ENCODE measurements at places on chromosomes 7 and 10.
A peak's percentile ranks its signal among the peaks of the same experiment; 100 is the strongest.

- no peak for DNase-seq
Observed at GRCh38 chr10:91539930-91540329, 92.9 kb downstream of the PPP1R3C start.

GRCh38 chr10:19826712-19827111 lies 10.5 kb downstream of the PLXDC2 start:
- no peak for DNase-seq

DNA sequence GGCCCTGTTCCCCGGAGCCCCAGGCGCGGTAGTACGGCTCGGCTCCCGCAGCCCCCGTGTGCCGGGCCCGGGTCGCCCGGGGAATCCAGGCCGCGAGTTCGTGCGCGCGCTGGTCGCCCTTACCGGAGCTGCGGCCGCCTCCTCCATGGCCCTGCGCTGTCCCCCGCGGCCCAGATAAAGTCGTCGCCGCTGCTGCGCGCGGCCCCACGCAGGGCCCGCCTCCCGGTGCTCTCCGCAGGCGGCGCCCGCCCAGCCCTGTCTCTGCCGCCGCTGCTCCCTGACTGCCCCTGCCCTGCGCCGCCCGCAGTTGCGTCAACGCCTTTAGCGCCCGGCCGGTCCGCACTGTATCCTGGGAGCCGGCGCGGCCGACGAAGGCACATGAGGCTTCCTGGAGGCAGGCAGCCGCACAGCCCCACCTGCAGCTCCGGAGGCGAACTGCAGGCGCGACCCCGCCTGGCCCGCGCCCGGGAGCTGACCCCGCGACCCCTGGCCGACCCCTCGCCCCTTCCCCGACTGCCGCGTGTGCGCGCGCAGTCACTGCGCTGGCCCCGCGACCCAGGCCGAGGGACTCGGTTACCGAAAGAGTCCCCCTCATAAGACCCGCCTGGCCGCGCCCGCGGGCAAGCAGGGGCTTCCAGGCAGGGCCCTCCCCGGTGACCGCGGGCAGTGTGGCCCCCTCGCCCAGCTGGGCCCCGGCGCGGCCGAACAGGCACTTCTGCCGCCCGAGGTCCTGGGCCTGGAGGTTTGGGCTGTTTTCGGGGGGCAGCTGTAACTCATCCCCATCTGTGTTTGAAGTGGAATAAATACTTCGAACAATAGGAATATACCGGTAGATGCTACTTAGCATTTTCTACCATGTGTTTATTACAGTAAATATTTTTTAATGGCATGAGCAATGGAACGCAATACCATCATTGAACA lies 127.1 kb upstream of the ZNF746 start:
- DNase-seq = peak; percentile 94

- no peak for DNase-seq
Observed at GRCh38 chr7:135768467-135768866, 19.9 kb upstream of the FAM180A start.

- DNase-seq = no peak
Observed at GRCh38 chr7:53315981-53316380, 280.5 kb downstream of the POM121L12 start.

- no peak for DNase-seq
Observed at GRCh38 chr7:34839645-34840044, 181.6 kb downstream of the NPSR1 start.

DNA sequence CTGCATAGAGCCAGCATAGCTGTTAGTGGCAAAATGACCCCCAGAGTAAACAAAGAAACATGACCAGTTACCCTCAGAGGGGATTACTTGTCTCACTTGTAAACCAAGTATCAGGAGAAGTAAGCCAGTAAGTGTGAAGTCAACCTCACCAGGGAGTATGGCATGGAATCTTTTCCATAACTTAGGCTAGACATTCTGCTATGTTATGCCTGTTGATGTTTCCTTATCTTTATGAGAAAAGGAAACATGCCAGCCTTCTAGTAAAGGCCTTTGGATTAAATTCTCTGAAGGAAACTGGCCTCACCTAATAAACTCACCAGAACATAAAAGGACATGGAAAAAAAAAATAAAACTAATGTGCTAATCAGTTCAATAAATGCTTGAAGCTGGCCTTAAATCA lies 87.7 kb downstream of the SEM1 start:
- no peak for DNase-seq

DNA sequence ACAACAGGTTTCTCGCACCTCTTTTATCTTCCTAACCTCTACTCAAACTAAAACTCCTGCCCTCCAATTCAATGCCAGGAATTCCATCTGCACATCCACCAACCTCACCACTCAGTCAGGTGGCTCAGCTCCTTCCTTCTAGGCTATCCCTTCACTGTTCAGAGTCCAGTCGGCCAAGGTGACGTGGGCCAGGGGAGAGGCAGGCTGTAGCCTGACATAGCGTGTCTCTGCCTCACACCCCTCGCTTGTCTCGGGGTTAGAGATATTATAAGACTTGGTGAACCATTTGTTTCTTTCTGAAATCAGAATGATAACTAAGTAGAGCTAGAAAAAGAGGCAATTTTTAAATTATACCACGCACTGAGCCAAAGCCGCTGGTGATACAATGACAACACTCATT lies 31.1 kb downstream of the HIPK2 start:
- no peak for DNase-seq

- DNase-seq = no peak
Observed at GRCh38 chr7:100141555-100141949, 7.2 kb upstream of the LAMTOR4 start.

DNA sequence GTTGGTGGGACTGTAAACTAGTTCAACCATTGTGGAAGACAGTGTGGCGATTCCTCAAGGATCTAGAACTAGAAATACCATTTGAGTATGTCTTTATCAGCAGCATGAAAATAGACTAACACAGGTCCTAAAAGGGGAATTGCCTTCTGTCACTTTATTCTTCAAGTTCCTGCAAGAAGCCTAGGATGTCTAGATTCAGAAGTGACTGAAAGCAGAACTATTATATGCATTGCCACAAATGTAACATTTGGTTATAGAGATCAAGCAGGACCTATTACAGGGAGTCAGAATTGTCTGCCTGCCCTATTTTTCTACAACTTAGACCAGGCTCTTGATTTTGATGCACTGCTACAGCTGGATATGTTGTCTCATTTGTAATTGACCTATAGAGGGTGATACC lies 364.7 kb downstream of the SORCS1 start:
- DNase-seq = no peak

DNA sequence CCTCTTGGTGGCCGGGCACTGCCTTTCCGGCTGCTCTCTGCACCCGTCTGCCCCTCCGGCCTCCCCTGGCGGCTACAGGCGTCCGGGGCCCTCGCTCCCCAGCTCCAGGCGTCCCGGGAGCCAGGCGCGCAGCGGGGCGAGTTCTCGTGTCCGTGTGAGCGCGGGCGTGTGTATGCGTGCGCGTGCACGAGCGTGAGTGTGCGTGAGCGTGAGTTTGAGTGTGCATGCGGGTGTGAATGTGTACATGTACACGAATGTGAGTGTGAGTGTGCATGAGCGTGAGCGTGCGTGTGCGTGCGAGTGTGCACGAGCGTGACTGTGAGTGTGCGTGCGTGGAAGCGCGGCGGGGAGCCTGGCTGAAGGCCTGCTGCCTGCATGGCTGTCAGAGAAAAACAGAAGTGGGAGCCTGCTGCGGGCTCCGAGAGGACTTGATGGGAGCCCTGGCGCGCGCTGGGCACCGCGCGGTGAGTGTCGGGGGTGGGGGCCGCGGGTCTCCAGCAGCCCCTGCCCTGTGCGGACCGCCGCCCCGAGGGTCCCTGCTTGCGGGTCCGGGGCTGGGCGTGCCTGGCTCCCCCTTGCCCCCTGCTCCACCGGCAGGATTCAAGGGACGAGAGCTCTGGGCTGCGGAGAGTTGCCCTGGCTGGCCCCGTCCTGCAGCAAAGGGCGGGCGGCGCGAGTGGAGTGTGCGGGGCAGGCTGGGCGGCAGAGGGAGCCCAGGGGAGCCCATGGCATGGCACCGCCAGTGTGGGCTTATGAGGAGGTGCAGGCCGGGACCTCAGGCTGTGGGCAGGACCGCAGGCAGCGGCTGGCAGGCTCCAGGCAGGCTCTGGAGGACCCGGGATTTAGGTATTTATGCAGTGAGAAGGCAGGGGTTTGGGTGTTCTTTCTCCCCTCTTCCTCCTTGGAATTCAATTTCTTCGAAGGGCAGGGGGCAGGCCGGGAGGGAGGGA lies 75.8 kb upstream of the EN2 start:
- DNase-seq = no peak

GRCh38 chr10:99689461-99689860 lies 30.2 kb downstream of the ENTPD7 start:
- no peak for DNase-seq

GRCh38 chr10:58464956-58465355 lies 47.7 kb upstream of the BICC1 start:
- no peak for DNase-seq

GRCh38 chr7:88202278-88202677 lies 17.6 kb downstream of the SRI start:
- no peak for DNase-seq

DNA sequence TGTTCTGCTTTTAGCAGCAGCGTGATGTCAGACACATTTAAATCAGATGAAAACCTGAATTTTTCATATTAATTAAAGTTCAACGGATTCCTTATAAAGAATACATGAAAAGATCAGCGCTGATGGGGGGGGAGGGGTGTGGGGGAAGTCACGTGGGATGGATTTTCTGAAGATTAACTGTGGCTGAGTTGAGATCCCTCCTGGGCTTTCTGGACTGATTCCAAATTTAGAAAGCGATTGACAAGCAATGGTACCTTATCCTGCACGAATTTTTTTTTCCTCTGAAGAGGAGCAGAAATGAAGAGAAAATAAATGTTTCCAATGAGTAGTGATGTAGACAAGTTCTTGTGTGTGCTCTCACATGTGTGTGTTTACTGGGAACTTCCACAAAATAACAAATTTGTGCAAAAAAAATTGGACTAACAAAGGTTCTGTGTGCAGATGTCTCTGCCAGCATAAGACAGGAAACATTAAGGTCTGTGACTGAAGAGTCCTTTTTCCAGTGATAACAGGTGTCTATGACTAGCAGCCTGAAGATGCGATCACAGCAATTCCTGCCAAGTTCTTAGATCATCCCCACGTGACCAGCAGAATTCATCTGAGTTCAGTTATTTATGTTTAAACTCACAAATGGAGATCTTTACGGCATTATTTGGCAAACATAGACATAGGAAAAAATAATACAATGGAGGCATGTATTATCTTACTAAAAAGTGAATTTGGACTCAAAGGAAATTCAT lies 585.2 kb upstream of the CELF2 start:
- no peak for DNase-seq

GRCh38 chr10:14250496-14251076 lies 80.1 kb downstream of the FRMD4A start:
- DNase-seq = no peak

DNA sequence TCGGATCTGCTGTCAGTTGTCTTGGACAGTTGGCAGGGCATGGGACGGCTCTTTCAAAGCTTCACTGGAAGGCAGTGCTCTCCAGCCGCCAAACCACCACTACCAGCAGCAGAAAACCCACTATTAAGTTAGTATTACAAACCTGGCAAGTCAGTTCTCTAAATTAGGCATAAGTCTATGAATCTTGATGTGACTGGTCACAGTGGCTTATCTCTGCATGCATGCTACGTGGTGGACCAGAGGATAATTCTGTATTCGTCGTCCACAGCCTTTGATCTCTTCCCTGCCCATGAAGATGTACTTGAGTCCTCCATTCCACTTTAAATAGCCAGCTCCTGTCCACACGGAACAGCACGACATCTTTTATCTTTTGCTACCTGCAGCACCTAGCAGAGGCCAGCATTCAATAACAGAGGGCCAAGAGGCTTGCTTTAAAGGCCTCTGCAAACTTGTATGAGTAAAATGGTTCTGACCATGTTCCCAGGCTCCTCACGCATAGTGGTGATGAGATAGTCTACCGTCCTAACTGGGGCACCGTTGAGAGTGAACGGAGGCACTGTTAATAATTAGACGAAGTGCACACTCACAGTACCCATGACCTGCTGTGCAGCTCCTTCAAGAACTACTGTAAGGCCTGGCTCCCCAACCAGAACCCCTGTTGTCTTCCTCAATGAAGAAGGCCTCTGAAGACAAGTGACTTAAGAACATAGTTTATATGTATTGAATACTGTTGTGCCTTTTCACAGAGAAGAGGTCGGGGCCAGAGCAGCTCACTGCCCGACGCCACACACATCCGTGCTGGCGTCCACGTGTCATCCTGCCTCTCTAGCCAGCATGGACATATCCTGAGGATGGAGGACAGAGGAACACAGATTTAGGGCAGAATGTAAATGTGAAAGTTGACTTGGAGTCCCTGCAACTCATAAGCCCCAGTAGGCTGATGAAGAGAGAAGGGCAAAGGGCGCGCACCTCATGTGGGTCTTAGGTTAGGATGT lies 1.0 kb downstream of the GPR146 start:
- no peak for DNase-seq

GRCh38 chr7:122362473-122362872 lies 57.9 kb upstream of the FEZF1 start:
- DNase-seq = no peak

DNA sequence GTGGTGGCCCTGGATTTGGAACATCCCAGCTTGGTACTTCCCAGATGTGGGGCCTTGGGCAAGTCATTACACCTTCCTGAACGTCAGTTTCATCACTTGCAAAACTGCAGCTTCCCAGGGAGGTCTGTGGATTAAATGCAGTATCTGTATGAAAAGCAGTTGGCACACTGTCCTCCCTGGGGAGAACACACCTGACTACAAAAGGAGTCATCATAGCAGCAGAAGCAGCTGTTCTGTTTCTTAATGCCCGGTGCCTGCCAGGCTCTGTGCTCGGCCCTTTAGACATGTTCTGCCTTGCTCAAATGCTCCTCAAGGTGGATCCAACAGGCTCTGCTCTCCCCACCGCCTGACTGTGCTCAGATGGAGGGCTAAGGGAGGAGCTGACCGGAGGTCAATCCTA lies 31.0 kb downstream of the CDCA7L start:
- DNase-seq = no peak

DNA sequence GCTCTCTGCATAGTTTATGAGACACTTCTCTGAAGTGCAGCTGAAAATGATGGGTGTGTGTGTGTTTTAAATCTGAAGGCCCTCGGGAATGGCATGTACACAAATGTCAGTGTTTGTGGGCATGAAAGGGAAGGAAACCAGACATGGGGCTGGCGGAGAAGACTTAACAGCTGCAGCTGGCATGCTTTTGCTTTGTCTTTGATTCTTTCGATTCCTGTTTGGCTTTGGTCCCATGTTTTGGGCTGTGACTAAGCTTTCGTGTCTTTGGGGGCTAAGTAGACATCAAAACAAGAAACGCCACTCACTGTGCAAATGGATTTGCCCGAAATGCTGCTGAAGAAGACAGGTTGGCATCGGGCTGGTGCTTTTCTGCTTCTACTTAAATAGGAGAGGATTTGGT lies 179.3 kb downstream of the PFKFB3 start:
- DNase-seq = peak; percentile 44

GRCh38 chr7:31084226-31084625 lies 32.1 kb downstream of the ADCYAP1R1 start:
- no peak for DNase-seq

DNA sequence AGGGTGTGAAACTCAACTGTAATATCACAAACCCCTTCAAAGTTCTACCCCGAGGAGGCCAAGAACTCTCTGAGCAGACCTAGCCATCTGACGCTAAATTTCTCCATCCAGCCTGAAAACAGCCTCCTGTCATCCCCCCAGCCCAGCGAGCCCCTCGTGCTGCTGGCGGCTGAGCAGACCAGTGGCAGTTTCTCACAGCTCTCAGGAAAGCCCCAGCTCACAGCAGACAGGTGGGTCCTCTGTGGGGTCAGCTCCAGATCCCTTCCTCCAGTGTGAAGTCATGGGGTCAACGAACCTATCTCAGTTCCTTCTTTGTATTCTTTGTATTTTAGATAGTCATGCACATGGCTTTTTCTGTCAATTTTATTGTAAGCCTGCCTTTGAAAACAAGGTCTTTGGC lies 7.8 kb downstream of the GARIN1A start:
- no peak for DNase-seq
